Common myeloid progenitor, CD34-positive (primary cell): ENCODE measurements at places on chromosomes 6 and 20.

- DNase-seq: peak; percentile 73
These were observed 9.7 kb upstream of the TNFRSF6B start for GRCh38 chr20:63686492-63687321.

GRCh38 chr6:52929321-52930164 lies 20.0 kb upstream of the GSTA3 start:
- peak; percentile 41 for DNase-seq

- no peak for DNase-seq
These were observed 144.7 kb upstream of the ZNF217 start for GRCh38 chr20:53738039-53738944.

- no peak for DNase-seq
These were observed 975.9 kb downstream of the KIF16B start for GRCh38 chr20:15597306-15597705.

DNA sequence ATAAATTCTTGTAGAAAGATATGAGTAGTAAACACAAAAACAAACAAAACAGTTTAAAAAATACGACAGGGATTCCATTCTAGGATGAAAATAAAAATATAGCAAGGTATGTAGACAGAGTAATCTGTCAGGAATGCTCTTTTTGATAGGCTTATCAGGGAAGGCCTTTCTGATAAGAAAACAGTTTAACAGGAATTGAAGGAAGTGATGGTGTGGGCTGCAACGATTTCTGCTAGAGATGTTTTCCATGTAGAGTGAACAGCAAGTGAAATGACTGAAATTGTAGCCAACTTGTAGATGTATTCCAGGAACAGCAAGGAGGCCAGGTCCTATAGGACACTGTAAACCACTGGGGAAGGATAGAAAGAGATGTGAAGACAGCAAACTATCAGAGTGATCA lies 689.7 kb upstream of the GJE1 start:
- DNase-seq: no peak

GRCh38 chr20:18527836-18528235 lies 20.1 kb downstream of the SEC23B start:
- no peak for DNase-seq

DNA sequence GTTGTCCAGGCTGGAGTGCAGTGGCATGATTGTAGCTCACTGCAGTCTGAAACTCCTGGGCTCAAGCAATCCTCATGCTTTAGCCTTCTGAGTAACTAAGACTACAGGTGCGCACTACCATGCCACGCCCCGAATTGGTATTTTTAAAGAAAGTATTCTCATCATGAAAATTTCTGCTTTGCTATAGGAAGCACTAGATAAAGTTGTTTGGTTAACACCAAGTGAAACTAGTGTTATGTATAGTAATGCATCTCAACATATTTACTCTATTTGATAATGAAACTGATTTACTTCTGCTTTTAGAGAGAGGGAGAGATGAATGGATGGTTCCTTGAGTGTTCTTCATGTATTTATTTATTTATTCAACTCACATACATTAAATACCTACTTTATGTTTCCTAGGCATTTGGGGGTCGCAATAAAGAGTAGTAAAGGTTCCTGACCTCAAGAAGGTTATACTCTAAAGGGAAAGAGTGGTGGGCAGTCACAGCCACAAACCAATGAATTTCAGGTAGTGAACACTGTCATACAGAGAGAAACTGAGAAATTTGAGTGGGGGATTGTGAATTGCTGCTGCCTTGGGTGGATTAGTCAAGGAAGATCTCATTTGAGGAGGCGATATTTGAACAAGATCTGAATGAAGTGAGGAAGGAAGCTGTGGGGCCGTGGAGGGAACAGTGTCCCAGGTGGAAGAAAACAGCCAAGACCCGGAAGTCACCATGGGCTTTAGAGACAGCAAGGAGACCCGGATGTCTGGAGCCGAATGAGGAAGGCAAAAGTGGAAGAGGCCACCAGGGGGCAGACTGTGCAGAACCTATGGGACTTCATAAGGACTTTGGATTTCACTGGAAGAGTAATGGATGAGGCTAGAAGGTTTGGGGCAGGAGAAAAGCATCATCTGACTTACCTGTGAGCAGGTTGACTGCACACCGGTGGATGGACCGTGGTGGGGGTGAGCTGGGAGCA lies 185.6 kb downstream of the TSHZ2 start:
- DNase-seq: peak; percentile 31

DNA sequence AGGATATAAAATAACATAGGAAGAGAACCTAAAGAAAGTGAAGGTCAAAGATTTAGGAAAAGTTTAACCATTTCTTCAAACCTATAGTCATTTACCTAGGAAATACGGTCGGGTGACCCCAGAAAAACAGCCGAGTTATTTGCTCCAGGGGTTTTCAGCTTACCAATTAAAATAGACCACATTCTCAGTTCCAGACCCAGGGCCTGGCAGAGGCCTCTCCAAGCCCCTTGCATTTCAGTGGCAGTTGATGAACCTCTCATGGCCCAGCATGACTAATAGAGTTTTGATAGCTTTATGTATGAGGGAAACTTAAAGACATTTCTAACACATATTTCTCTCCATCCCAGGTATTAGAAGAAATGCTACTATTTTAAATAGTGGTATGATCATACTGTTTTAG lies 113.5 kb downstream of the OGFRL1 start:
- no peak for DNase-seq

- no peak for DNase-seq
These were observed 20.8 kb upstream of the TRAF3IP2 start for GRCh38 chr6:111626441-111626840.

DNA sequence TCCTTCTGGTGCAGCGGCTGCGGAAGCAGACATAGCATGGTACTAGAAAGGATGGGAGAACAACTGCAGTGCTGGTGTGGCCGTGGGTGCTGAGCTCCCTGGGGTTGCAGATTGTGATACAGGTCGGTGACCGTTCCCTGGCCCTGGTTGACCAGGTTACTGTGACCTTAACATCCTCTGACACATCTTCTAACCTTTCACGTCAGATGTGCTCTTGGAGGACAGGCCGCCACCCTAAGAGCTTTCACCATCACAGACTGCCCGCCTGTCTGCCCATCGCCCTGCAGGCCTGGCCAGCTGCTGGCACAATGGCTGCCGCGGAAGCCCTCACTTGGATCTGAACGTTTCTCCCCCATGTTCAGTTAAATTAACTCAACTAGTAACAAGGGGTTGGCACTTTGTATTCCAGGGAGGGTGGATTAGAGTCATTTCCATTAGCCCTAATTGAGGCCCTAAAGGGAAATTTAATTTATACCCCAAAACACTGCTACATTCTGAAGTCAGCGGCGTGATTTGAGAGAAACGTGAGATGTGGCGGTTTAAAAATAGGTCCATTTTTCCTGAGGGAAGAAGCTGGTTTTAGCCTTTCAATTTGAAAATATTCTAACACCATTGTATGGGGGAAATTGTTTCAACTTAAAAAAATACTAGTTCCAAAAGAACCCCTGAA lies 443.9 kb upstream of the CDH4 start:
- DNase-seq: no peak

DNA sequence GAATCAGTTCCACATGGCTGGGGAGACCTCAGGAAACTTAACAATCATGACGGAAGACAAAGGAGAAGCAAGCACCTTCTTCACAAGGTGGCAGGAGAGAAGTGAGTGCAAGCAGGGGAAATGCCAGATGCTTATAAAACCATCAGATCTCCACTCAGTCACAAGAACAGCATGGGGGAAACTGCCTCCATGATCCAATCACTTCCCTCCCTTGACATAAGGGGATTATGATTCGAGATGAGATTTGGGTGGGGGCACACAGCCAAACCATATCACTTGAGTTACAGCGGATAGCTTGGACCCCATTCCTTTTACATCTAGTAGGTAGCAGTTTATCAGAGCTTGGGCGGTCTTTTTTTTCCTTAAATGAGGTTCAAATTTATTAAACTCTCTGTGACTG lies 19.1 kb downstream of the AFDN start:
- DNase-seq: no peak

DNA sequence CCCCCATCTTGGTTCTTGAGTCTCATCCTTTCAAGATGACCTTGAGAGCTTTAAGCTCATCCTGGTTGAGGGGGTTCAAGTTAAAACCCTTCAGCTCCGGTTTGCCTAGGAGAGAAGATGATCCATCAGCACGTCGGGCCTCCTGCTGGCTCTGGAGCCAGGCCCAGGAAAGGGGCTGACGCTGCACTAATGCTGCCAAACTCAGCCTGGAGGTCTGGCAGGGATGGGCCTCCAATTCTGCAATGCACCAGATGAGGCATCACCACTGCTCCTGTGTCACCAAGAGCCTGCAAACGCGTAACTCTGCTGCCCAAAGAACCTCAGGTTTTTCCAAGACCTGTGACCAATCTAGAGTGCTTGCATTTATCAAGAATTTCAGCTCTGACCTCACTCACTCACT lies 6.1 kb downstream of the PDRG1 start:
- no peak for DNase-seq

DNA sequence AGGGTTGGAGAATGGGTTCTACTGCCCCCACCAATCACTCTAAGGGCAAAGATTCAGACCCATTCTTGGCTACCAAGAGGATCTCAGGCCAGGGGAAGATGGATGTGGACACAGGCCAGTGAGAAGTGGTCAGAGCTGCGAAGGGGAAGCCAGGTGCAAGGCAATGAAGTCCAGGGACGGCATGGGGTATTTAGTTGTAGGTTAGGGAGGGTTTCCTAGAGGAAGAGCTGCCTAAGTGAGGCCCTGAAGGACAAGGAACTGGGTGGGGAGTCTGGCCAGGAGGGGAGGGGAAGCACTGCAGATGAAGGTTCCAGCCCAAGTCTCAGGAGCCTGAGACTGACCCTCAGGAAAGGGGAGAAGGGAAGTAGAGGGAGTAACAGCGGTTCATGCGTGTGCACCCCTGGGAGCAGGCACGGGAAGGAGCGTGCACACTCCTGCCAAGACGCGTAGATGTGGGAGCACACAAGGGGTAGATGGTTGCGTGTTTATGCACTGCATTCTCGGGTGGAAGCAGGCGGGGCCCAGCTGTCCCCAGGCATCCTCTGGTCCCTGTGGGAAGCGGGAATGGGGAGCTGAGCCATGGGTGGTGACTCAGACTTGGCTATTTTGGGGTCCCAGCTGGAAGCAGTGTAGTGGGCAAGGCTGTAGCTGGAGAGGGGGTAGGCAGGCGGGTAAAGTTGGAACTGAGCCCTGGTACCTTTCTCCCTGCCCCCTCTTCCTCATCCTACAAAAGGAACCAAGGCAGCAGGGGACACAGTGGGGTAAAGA lies 3.3 kb downstream of the ACTL10 start:
- DNase-seq: no peak

DNA sequence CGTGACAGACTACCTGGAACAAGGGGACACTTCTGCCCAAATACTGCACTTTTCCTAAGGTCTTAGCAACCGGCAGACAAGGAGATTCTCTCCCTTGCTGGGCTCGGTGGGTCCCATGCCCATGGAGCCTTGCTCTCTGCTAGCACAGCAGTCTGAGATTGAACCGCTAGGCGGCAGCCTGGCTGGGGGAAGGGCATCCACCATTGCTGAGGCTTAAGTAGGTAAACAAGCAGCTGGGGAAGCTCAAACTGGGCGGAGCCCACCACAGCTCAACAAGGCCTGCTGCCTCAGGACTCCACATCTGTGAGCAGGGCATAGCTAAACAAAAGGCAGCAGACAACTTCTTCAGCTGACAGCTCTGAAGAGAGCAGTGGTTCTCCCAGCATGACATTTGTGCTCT lies 87.8 kb upstream of the ASCC3 start:
- no peak for DNase-seq

DNA sequence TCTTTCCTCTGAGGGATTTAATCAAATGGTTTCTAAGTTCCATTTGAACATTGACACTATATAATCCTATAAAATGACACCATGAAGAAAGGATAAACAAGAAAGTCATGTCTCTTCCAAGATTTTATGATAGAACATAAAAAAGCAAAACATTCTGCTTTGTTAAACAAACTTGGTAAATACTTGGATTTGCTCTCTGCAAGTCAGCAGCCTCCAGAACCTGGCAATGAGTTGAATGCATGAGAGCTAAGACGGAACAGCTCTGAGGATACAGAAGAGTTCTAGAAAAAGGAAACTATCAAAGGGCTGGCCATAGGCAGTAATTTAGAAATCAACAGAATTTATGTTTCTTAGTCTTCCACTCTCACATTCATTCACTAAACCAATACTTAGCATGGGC lies 656.0 kb upstream of the ID4 start:
- no peak for DNase-seq

- no peak for DNase-seq
These were observed 2.3 kb upstream of the SNRNP48 start for GRCh38 chr6:7587631-7588100.

DNA sequence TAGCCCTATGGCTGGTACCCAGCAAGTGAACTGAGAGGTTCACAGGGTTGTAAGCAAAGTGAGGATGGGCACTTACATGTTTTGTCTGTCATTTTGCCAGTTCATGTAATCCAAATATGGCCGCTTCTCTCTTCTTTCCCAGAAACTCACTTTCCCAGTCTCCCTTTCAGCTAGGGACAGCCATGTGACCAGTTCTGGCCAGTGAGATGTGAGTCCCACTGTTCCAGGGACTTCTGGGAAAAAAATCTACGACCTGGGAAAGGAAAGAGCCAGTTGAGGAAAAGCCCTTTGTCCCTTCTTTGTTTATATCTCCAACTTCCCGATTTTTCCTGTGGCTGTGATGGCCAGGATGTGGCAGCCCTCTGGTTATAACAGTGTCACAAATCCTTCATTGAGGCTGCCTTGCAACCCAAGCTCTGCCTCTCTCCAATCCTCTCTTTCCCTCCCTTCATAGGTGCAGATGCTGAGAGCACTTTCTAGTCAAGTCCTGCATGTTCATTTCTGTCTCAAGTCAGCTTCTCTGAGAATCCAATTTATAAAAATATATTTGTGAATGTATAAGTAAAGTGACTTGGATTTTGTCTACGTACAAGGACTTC lies 148.6 kb upstream of the ZFP64 start:
- DNase-seq: no peak

DNA sequence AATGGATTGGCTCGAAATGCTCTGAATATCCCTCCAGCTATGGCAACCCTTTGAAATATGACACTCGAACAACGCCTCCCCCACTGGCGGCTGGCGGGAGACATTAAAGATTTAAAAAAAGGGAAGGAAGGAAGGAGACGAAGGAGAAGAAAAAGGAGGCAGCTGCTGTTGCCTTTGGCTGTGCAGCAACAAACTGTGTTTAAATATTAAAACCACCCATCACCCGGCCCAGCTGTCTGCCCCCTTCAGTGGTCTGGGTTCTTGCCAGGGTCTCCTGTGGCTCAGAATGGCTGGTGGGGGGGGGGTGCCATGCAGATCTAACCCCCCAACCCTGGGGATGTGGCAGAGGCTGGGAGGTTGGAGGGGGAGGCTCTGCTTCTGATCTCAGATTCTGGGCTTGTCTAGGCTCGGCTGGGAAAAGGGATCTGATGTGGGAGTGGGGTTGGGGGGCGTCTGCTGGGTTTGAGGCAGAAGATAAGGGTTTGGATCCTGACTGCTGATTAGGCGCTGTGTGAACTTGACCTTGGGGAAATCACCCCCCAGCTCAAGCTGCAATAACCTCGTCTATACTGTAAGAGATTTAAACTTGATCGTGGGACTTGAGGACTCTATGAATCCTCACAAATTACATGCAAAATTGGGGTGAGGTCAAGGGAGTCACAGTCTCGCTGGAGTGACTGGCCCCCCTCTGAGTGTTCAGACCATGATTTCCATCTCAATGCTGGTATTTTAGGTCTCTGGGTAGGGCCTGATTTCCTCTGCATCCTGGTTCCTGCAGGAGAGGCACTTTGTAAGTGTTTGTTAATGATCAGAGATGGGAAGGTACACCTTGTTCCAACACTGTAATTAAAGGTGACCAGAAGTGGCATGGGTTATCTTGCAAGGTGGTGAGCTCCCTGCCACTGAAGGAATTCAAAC lies 40.3 kb upstream of the BLCAP start:
- peak; percentile 24 for DNase-seq
